Mucosa of descending colon (tissue), 3 donors: ENCODE measurements at places on chromosomes 12 and 14.

- no peak for DNase-seq
Measured at GRCh38 chr14:39265806-39266524, 32.2 kb downstream of the MIA2 start.

DNA sequence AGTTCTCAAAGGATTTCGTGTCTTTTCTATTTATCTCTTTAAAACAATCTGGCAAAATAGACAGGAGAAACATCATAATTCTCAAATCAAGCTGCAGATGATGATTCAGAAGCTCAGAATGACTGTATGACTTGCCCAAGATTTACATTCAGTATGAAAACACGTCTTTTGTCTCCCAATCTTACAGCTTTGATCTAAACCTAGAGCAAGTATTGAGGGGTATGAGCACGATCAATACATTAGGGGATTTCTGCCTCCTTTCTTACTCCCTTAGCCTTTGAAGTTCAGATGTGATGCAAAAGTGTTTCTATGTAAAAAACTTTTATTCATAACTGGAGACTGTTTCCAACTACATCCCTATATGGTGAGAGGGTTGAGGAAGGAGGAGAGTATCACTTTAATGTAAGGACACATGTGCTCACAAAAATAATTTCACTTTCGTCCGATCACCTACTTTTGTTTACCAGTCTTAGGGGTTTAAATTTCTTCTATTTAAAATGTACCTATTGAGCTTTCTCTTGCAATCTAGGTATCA, 454.8 kb downstream of the TMTC2 start:
- DNase-seq, result no peak

DNA sequence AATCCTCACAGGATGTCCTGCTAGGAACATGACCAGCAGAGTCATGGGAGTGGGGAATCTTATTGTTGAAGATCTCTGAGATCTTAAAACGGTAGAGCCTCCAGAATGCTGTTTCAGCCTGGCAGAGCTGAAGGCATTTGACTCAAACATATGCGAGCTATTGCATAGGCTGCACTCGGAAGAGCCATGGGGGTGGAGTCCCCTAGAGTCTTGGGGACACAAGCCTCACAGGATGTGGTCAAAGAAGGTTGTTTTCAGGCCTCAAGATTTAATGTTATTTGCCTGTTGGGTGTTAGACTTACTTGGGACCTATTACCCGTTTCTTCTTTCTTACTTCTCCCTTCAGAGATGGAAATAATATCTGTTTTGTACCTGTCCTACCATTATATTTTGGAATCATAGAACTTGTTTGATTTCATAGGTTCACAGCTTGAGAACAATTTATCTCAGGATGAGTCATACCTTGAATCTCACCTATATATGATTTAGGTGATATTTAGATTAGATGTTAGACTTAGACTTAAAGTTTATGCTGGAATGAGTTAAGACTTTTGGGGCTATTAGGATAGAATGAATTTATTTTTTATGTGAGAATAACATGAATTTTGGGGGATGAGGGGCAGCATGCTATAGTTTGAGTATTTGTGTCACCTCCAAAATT, 172.2 kb upstream of the ATP2B1 start:
- peak; percentile 35 for DNase-seq

DNA sequence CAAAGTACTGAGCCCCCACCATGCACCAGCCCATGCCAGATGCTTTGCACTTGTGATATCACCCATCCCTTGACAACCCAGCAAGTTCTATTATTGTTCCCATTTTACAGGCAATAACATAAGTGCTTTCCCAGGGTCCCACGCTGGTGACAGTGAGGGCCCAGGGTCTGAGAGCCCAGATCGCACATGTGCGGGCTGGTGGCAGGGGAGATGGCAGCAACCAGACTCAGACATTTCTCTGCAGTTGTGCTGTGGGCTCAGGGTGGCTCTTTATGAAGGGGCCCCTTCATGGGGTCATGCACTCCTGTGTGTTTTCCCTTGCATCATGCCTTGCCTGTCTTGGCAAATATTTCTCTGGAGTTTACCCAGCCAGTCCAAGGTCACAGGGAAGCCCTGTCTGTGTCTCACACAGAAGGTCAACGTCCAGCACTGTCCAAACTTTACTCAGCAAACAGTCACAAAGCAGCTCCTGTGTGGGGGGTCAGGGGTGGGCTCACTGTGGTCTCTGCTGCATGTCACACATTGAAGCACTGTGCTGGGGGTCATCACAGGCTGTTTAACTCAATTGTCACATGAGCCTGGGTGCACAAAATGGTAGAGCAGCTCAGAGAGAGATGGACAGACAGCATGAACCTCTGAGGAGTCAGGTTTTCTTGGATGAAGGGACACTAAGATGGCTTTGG, 12.7 kb downstream of the SERPINA5 start:
- no peak for DNase-seq

DNA sequence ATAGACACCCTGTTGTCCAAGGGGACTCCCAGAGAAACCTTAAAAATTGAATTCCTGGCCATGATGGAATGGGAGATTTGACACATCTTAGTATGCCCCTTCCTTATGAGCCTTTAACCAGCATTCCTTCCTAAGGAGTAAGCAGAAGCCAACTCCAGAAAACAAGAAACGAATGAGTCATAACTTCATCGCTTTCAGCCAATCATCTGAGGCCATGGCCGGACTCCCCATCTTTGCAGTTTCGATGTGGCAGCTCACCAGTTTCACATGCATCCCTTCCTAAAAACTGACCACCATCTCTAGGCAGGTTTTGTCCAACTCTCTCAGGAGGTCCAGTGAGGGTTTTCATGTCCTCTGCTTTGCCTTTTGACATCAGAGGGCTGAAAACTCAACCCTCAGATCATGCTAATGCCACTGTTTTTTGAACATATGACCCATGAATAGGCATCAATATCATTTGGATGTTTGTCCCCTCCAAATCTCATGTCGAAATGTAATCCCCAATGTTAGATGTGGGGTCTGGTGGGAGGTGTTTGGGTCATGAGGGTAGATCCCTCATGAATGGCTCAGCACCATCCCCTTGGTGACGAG, 19.9 kb downstream of the DAAM1 start:
- no peak for DNase-seq

- no peak for DNase-seq
Measured at GRCh38 chr14:61362072-61362750, 40.8 kb downstream of the PRKCH start.

DNA sequence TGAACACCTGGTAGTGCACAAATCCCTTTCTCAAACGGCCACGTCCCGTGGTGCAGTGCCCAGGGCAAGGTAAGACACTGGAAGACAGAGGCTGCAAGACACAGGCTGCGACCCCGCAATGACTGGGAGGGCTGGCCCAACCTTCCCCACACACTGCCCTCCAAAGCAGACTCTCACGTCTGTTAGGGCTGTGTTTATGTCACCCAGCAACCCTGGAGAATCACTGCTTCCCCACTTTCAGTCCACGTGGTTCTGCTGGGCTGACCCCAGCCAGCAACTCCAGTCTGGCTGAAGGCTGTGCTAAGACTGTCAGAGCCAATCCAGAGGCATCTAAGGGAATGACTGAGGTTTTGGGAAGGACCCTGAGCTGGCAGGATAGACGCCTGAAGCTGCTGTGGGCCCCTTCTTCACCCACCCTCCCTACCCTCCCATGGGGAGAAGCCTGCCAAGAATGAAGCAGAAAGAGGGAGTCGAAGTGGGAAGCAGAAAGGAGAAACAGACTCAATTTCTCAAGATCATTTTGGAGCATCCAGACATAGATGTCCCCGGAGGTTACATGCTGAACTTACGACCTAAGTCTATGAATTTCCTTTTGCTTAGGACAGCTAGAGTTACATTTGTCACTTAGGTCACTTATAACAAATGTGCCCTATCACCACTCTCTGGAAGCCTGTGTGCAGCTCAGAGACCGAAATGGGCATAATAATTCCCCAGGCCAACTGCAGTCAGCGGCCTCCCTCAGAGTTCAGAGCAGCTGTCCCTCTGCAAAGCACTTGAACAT, 11.7 kb downstream of the KDM2B start:
- no peak for DNase-seq

DNA sequence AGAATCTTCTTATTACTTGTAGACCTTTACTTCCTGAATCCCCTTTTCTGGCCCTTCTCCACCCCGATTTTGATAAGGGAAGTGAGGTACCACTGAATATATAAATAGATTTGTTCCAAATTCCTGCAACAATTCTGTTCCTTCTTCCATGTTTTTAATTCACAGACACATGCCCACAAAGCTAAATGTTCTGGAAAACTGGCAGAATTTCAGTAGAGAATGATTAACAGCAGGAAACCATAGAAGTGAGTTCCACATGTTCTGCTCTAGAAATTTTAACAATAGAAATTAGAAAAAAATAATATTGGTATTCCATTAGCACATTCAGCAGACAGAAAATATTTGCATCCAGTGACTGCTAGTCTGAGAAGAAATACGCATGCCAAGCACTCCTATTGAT, 139.6 kb downstream of the SLC2A13 start:
- DNase-seq, result no peak

DNA sequence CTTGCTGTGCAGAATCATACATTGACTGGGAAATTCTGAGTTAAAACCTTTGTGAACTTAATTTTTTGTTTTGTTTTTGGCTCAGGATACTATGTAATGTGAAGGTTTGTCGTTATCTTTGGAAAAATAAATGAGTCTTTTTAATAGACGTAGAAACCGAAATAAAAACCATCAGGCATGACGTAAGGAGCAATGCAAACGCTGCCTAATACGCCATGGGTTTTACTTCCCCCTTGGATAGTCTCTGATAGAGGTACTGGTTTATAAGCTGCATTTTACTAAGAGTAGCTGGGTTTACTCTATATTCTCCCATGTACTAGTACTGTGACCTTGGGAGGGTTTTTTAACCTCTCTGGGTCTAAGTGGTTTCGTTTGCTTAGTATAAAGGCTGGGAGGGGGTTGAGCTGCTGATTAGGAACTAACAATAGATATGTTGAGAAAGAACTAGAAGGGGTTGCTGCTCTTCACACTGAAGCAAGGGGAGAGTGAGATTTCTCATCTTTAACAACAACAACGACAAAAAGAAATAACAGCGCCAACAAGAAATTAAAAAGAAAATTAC, 66.8 kb upstream of the SLCO1C1 start:
- DNase-seq, result no peak

DNA sequence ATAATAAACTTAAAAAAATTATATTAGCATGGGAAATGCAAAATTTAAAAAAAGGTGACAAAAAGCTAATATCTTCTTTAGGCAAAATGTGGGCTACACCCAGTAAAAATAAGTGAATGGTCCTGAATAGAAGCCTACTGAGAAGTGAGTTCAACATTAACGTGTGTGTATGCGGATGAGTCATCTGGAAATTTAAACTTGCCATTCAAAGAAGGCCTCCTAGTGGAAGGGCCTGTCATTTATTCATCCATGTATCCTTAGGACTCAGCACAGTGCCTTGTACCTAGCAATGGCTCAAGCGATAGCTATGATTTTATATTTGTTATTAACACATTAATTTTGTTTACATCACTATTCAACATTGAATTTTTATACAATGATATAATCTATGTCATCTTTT, 226.2 kb downstream of the NUBPL start:
- DNase-seq, result no peak

- DNase-seq, result no peak
Measured at GRCh38 chr14:71478542-71478941, 453.7 kb upstream of the RGS6 start.

- DNase-seq, result no peak
Measured at GRCh38 chr14:58954052-58954451, 234.4 kb upstream of the DAAM1 start.

DNA sequence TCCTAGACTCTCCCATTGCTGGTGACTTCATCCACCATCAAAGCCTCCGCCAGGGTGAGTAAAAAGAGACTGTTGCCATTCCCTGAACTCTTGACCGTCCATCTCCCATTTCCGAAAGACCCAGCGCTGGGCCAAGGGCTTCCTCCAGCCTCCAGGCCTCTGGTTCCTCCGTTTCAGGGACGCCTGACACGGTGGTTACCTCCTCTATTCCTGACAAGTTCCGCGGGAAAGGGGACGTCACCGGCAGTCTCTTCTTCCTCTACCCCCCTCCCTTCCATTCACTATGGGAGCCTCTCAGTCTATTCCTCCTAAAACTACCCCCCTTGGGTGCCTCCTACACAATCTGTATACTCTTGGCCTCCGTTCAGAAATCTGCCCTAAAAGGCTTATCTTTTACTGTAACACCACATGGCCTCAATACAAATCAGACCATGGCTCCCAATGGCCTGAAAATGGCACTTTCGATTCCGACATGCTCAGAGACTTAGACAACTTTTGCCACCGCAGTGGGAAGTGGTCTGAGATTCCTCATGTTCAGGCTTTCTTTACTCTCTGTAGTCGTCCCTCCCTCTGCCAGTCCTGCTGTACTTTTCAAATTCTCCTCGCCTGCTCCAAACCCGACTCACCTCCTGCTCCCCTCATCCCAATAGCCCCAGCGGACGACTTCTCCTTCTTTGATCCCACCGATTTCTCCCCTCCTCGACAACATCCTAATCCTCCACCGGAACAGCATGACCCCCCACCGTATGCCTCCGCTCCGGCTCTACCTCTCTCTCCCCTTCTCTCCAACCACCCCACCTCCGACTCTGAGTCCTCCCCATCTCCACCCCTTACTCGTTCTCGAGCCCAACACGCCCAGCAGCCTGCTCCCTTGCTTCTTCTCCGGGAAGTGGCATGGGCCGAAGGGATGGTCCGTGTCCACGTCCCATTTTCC, 70.4 kb downstream of the MOK start:
- DNase-seq, result no peak

DNA sequence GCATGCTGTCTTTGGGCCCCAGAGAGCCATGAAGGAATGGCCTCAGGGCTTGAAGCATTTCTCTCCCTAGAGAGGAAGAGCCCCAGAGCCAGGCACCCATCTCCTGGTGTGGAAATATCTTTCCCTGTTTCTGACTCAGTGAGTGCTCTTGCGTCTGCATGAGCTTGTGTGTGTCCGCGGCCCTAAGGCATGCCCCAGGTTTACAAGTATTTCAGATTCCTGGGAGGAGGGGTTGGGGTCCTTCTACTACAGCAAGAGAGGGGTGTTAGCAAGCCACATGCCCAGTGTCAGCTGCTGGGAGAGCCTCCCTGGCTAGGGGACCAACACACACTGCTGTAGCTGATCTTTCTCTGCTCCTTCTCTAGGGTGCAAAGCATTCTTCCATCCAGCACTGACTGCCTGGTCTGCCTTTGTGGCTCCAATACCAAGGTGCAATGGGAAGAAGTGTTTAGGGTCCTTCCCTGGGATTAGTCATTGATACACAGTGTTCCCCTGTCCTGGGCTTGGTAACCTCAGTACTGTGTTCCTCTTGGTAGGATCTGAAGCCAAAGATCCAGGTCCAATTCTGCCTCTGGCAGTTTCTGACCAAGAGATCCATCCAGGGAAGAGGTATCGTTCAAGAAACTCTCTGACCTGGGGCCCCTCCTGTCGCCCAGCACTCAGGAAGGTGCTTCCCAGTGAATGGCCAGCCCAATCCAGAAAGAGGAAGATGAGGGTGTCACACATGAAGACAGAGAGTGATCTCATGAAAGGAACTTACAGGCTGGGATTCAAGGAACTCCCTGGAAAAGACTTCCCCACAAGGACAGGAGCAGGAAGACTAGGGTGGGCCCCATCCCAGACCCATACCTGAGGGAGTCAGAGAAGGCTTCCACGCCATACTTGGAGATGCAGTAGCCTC, 3.1 kb downstream of the RDH16 start:
- no peak for DNase-seq
